ENCODE measurements at places on chromosomes 2 and 18.

- DNase-seq: no peak
Measured at GRCh38 chr2:85145116-85145820, 12.1 kb downstream of the TCF7L1 start.

DNA sequence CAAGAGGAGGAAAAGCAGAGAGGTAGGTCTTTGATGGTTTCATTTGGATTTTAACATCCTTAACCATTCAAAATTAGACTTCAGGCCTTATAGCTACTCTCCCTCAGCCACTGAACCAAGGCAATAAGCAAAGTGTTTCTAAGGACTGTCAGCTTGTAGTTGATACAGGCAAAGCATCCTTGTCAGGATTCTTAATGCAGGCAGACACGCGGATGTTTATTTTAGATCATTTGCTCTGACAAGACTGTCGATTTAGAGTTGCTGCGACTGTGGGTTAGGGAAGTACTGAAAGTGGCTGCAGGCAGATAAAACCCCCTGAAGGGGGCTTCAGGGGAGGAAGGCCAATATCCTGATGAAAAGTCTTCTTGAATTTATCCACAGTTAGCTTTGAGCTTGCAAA, 46.6 kb downstream of the CDH20 start:
- no peak for DNase-seq

DNA sequence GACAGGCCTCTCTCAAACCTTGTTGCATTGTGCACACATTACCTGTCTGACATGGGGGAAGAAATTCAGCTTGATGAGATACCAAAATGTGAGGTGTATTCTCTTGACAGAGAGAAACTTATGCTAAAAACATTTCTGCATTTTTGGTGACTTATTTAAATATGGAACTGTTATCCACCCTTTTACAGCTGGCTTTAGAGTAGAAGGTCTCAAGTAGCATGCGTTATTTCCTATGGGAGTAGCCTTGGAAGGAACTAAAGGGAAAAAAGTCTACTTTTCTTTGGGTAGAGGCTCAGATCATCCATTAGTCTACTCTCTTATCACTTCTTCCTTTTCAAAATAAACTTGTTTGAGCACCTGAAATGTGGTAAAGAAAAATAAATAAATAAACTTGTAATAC, 56.5 kb upstream of the TWSG1 start:
- no peak for DNase-seq

GRCh38 chr2:19365126-19365525, 6.7 kb upstream of the OSR1 start:
- DNase-seq: no peak

DNA sequence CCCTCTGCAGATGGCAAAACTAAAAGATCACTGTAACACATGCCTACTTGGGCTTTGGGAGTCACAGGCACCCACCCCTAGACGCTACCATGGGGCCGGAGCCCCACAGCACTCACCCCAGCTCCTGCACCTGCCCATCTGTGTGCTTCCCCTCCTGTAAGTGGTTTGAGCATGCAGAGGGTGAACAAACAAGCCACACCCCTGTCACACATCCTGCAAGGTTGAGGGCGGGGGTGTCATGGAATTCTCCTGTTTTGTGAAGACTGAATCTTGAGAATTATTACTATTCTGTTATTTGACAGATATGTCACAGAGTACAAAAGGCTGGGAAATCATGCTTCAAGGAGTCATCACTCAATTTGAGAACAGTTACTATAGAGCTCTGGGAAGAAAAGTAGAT, 60.9 kb downstream of the RFTN2 start:
- DNase-seq: no peak

GRCh38 chr2:128441341-128442052, 122.8 kb upstream of the HS6ST1 start:
- no peak for DNase-seq

- no peak for DNase-seq
Measured at GRCh38 chr18:50096766-50097435, 98.0 kb downstream of the MYO5B start.

GRCh38 chr2:106797494-106797893, 88.5 kb downstream of the ST6GAL2 start:
- DNase-seq: no peak

Data from HS-27A (cell line).